ENCODE measurements at places on chromosomes 12 and 14. TPM values are rescaled to one million over a fixed set of nuclear protein-coding genes. Genes with fewer than 3 reads are reported as not detected.

GRCh38 chr14:39868949-39869348, 436.7 kb upstream of the FBXO33 start:
- H3K36me3 ChIP-seq = no peaks in the 10 kb centered on the region
- H3K4me1 ChIP-seq = no peaks in the 10 kb centered on the region
- no peak overlapping the region for H3K27ac ChIP-seq
- DNase-seq = no peak
- H3K27me3 ChIP-seq = peaks cover 38% of the 10 kb centered on the region

DNA sequence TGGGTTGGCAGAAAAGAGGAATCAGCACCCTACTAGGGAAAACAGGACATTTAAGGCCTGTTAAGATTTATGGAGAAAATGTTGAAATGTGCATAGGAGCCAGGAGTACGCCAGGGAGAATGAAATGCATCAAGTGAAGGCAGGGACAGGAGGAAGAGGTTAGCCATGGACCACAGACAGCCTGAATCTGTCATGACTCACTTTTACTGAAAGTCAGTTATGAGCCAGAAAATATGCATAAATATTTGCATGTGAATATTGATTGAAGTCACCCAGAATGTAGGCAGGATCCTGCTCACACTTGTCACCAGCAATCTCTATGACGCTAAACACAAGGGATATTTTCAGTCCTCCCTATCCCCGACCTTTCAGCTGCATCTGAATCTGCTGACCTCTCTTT, 25.1 kb upstream of the CDK17 start:
- peak overlapping the region; percentile 54 for H3K4me3 ChIP-seq
- H3K27me3 ChIP-seq = no peaks in the 10 kb centered on the region
- peak overlapping the region; percentile 97 for H3K27ac ChIP-seq
- peaks cover 22% of the 10 kb centered on the region for H3K36me3 ChIP-seq
- H3K4me1 ChIP-seq = peaks cover 45% of the 10 kb centered on the region

DNA sequence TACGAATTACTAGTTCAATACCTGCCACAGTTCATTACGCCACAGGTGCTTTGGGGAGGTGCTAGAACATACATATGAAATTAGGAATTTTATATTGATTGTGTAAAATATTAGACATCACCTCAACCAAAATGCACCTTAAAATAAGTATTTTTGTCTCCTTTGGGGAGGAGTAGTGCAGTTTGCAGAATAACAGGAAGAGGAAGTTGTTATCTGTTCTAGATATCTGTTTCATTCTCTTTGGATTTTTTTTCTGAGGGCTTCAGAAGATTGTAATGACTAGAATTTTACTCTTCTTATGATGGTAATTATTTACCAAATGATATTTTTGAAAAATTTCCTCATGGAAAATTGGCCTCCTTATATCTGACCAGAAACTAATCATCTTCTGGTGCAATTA, 9.9 kb upstream of the GYS2 start:
- no peak overlapping the region for H3K4me3 ChIP-seq
- DNase-seq = no peak
- no peaks in the 10 kb centered on the region for H3K27me3 ChIP-seq

GRCh38 chr14:92970271-92970670, 47.3 kb downstream of the CHGA start:
- no peak for DNase-seq
- H3K4me3 ChIP-seq = no peak overlapping the region
- H3K36me3 ChIP-seq = peaks cover 13% of the 10 kb centered on the region
- H3K4me1 ChIP-seq = peaks cover 19% of the 10 kb centered on the region

- H3K27ac ChIP-seq = no peak overlapping the region
- H3K4me1 ChIP-seq = peaks cover 7% of the 10 kb centered on the region
- peaks cover 56% of the 10 kb centered on the region for H3K27me3 ChIP-seq
- H3K36me3 ChIP-seq = no peaks in the 10 kb centered on the region
Observed at GRCh38 chr12:48198985-48199384, 4.1 kb downstream of the OR10AD1 start.

GRCh38 chr12:92143686-92144630, 1.7 kb downstream of the BTG1 start:
- DNase-seq = peak; percentile 95
- H3K4me1 ChIP-seq = peaks cover 17% of the 10 kb centered on the region
- H3K4me3 ChIP-seq = peak overlapping the region; percentile 89
- no peaks in the 10 kb centered on the region for H3K27me3 ChIP-seq
- peaks cover 71% of the 10 kb centered on the region for H3K36me3 ChIP-seq
- peak overlapping the region; percentile 74 for H3K27ac ChIP-seq

DNA sequence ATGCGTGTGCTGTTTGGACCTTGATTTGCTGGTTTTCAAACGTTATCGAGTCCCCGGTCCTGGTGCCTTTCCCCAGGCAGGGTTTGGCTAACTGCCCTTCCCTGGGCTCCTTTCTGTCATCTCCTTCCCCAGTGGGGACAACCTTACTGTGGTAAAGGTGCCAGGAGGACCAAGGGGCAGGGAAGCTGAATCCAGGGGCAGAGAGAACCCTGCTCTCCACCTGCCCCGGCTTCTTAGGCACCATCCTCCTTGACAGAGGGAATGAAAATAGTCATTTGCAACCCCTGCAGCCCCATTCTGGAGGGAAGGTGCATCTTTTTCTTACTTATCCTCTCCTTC, 5.0 kb downstream of the CEBPE start:
- peaks cover 13% of the 10 kb centered on the region for H3K4me1 ChIP-seq
- H3K27ac ChIP-seq = no peak overlapping the region
- no peaks in the 10 kb centered on the region for H3K36me3 ChIP-seq
- H3K4me3 ChIP-seq = no peak overlapping the region
- H3K27me3 ChIP-seq = no peaks in the 10 kb centered on the region

DNA sequence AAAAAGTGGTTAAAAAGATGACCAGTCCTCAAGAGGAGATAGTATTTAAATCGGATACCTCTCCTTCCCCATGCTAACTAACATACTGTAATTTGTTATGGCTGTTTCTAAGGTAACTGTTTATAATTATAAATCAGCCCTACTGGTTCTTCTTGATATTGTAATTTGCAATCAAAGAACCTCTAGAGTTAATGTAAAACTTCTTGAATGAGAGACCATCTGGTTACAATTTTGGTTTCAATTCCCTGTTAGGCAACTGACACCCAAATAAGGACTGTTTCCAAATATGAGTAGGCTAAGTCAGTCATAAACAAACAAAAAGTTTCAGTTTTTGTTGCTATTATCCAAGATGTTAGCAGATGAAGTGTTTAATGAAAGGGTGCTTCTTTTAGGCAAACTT, 120.2 kb upstream of the DNM1L start:
- peaks cover 18% of the 10 kb centered on the region for H3K4me1 ChIP-seq
- H3K36me3 ChIP-seq = peaks cover 32% of the 10 kb centered on the region
- DNase-seq = no peak
- H3K4me3 ChIP-seq = no peak overlapping the region
- H3K27ac ChIP-seq = peak overlapping the region; percentile 2

- no peaks in the 10 kb centered on the region for H3K27me3 ChIP-seq
- H3K36me3 ChIP-seq = peaks cover 63% of the 10 kb centered on the region
- no peak overlapping the region for H3K27ac ChIP-seq
- no peak overlapping the region for H3K4me3 ChIP-seq
- peaks cover 18% of the 10 kb centered on the region for H3K4me1 ChIP-seq
Observed at GRCh38 chr14:49615776-49616175, 4.7 kb downstream of the RPL36AL start.

DNA sequence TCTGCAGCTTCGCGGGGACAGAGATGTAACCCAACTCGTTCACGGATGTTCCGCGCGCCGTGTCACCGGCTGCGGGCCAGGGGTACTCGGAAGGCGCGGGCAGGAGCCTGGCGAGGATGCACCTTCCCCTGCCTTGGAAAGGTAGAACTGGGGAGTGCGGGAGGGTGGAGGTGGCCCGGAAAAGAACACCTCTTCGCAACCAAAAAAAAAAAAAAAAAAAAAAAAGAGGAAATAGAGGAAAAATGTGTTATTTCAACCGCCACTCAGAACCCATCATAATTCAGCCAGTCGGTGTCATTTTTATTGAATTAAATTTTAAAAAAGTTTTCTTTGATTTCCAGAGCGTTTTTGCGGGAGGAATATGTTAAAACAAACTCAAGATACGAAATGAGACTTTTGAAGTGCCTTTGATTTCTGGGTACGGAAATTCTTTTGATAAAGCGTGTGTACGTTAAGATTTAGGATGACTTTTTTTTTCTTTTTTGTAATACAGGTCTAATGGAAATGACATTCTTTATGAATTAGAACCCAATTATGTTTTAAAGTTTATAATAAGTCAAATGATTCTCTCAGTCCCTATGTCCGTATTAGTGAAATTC, 8.9 kb downstream of the CDKN1B start:
- H3K4me3 ChIP-seq = peak overlapping the region; percentile 98
- peaks cover 13% of the 10 kb centered on the region for H3K4me1 ChIP-seq

DNA sequence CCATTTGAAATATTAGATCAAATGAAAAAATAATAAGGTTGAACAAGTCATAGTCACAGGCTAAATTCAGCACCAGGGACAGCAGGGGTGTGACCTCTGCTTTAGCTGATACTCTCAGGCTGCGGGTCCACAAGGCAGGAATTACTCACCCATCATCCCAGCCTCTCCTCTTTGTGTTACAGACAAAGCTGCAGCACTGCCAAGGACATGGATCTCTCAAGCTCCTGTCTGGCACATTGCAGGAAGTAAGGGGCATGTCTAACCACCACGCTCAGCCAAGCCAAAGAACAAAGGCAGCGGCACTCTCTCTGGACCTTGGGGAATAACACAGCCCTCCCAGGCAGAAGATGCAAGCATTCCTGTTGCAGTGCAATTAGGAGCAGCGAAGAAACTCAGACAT, 783.8 kb downstream of the VRK1 start:
- DNase-seq = peak; percentile 27
- no peaks in the 10 kb centered on the region for H3K36me3 ChIP-seq
- no peak overlapping the region for H3K27ac ChIP-seq
- peaks cover 16% of the 10 kb centered on the region for H3K27me3 ChIP-seq
- no peak overlapping the region for H3K4me3 ChIP-seq
- no peaks in the 10 kb centered on the region for H3K4me1 ChIP-seq

- H3K27me3 ChIP-seq = no peaks in the 10 kb centered on the region
- DNase-seq = no peak
- H3K36me3 ChIP-seq = peaks cover 6% of the 10 kb centered on the region
- no peak overlapping the region for H3K27ac ChIP-seq
- no peak overlapping the region for H3K4me3 ChIP-seq
Observed at GRCh38 chr12:69062621-69063237, 129.8 kb upstream of the CPM start.

DNA sequence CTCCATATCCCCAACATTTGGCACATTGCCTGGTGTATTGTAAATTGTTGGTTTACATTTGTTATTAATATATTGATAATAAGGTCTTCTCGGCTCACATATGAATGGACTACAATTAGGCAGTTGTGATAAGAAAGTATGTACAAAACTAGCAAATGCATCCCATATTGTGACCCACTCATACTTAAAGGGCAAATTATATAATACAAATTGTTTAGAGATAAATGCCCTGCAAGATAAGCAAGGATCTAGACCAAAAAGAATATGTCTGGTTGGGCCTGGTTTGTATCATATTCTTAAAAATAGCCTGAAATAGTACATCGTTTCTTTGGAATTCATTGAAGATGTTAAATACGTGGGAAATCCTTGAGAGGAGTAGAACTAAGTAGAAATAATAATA, 151.3 kb downstream of the CNTN1 start:
- H3K4me1 ChIP-seq = no peaks in the 10 kb centered on the region
- H3K27me3 ChIP-seq = peaks cover 44% of the 10 kb centered on the region
- no peak overlapping the region for H3K27ac ChIP-seq

Gene KLRG1
- total RNA-seq = 1.7 TPM

Gene ADGRD1
- 0.68 TPM for total RNA-seq

Gene MYO1H
- not detected for total RNA-seq

Gene TTLL5
- 29.0 TPM for total RNA-seq

Gene LMO3
- total RNA-seq = not detected

Gene MMP19
- 3.3 TPM for total RNA-seq

Gene PIANP
- not detected for total RNA-seq

Gene RHEBL1
- 0.93 TPM for total RNA-seq

Gene HOXC6
- total RNA-seq = 11.5 TPM

Gene PROX2
- total RNA-seq = not detected

Gene PLXNC1
- total RNA-seq = 2.4 TPM

Gene SERPINA1
- 38.1 TPM for total RNA-seq

Gene CAPZA3
- 0.28 TPM for total RNA-seq

Data from MCF 10A (cell line).